Activated B cell treated with CpG ODN at 0.5 μM for 24 hours (primary cell): ENCODE measurements at places on chromosomes 5 and 9. TPM values are rescaled to one million over a fixed set of nuclear protein-coding genes. Genes with fewer than 3 reads are reported as not detected.

PCDHGA12 gene
- total RNA-seq: 1.3 and 1.6 TPM in 2 replicates

TMEM174 gene
- not detected in 2 replicates for total RNA-seq

PCDHGA2 gene
- 0.09 and 0.15 TPM in 2 replicates for total RNA-seq

FOXD1 gene
- 0.09 and 0.10 TPM in 2 replicates for total RNA-seq

ADAMTS12 gene
- not detected in 2 replicates for total RNA-seq

POU5F2 gene
- total RNA-seq: 2.1 and 2.9 TPM in 2 replicates

PKD2L2 gene
- total RNA-seq: not detected in 2 replicates

SOHLH1 gene
- total RNA-seq: not detected in 2 replicates

EXOSC3 gene
- 63.8 and 69.9 TPM in 2 replicates for total RNA-seq

ANXA1 gene
- total RNA-seq: 0.27 and 0.71 TPM in 2 replicates

CDKN2A gene
- 6.7 and 8.5 TPM in 2 replicates for total RNA-seq

FUT7 gene
- 3.9 and 5.0 TPM in 2 replicates for total RNA-seq

CCDC171 gene
- 1.9 and 3.6 TPM in 2 replicates for total RNA-seq

SPATA31D4 gene
- total RNA-seq: not detected in 2 replicates

NPR2 gene
- total RNA-seq: 4.4 and 4.6 TPM in 2 replicates

CTXN3 gene
- total RNA-seq: not detected in 2 replicates

PIP5K1B gene
- total RNA-seq: 17.1 and 22.0 TPM in 2 replicates

TMEM252 gene
- not detected in 2 replicates for total RNA-seq

SLC6A19 gene
- total RNA-seq: not detected in 2 replicates

RNF145 gene
- total RNA-seq: 66.1 and 79.1 TPM in 2 replicates

C5orf34 gene
- 4.4 and 4.7 TPM in 2 replicates for total RNA-seq

OLFM1 gene
- not detected in 2 replicates for total RNA-seq

C5orf58 gene
- not detected in 2 replicates for total RNA-seq

GMCL2 gene
- total RNA-seq: not detected in 2 replicates

OTP gene
- total RNA-seq: not detected in 2 replicates

SHISAL2B gene
- not detected in 2 replicates for total RNA-seq

SPINK7 gene
- total RNA-seq: not detected in 2 replicates

TLR4 gene
- 2.0 and 2.2 TPM in 2 replicates for total RNA-seq

TIMD4 gene
- total RNA-seq: not detected in 2 replicates

PTGR1 gene
- total RNA-seq: 0.24 and 0.35 TPM in 2 replicates

SPINK13 gene
- not detected in 2 replicates for total RNA-seq

INSYN2B gene
- not detected in 2 replicates for total RNA-seq

RMRP gene
- total RNA-seq: 8,247 and 9,516 TPM in 2 replicates

INSL6 gene
- not detected in 2 replicates for total RNA-seq

C7 gene
- not detected in 2 replicates for total RNA-seq
